ENCODE measurements at places on chromosomes 5 and 9.

DNA sequence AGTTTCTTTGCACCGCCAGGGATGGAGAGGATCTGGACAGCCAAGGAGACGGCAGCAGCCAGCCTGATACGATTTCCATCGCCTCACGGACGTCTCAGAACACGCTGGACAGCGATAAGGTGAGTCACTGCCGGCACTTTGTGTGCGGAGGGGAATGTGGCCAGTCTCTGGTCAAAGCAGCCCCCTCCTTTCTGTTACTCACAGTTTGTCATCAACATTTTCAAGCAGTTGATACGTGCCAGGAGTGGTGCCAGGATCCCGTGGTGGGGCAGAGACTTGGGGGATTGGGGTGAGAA is 175.1 kb upstream of the OTULINL start:
- no peak for DNase-seq

DNA sequence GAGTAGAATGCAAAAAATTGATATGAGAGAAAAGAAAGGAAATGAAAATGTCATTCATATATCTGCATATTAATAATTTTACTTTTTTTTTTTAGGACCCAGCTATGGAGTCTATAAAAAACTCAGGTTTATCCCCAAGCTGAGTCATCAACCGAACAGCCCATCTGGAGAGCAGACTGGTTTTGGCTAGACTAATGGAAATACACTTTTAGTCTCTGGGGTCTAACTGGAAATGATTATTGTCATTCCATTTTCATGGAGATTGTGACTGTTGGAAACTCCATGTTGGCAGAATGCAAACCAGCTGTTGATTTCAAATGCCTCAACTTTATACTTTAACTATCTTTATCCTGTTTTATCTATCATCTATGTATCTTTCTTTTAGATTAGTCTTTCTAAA is 28.7 kb downstream of the ANXA1 start:
- DNase-seq, result no peak

DNA sequence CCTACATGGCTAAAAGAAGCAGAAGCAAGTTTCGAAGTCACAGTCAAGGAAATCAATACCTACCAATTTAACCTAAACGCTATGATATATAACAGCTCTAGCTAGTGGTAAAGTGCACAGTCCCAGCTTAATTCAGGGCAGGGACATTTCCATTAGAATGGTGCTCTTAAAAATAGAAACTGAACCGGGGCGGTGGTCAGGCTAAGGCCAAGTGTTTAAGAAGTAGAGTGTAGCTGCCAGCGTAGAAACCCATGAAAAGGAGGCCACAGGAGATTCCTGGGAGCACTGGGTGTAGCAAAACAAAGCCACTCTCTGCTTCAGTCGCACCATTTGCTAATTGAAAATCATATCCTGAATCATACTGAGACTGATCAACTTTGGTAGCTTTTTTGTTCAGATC is 28.8 kb downstream of the PPIC start:
- no peak for DNase-seq

DNA sequence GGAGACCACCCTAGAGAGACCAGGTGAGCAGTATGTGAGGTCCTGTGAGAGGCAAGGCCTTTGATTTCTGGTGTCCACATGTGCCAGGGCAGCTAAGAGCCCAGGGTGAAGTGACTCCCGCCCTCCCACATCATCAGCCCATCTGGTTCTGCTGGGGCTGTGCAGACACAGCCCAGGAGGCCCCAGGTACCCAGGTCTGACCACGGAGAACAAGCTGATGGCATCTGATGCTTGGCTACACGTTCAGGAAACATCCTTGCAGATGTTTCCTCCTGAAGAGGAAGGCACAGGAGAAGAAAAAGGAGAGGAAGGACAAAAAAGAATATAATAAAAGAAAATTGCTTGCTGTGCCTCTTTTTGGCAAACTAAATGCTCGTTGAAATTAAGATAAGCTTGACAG is 225.8 kb downstream of the PAX5 start:
- DNase-seq, result no peak

DNA sequence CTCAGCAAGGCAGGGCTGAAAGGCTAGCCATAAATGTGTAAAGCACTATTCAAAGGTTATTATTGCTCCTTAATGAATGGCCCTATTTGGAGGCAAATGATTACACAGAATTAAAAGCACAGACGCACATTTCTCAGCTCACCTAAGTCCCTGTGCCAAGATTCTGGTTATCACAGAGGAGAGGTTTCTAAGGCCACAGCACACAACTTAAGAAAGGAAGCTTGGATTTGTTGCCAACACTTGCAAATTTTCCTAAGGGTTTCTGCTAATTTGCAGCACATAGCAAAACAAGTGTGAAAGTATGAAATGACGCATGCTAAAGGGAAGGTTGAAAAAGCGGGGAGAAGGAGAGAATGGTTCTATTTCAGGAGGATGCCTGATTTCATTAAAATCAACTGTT is 834.1 kb upstream of the C9orf72 start:
- DNase-seq, result no peak

DNA sequence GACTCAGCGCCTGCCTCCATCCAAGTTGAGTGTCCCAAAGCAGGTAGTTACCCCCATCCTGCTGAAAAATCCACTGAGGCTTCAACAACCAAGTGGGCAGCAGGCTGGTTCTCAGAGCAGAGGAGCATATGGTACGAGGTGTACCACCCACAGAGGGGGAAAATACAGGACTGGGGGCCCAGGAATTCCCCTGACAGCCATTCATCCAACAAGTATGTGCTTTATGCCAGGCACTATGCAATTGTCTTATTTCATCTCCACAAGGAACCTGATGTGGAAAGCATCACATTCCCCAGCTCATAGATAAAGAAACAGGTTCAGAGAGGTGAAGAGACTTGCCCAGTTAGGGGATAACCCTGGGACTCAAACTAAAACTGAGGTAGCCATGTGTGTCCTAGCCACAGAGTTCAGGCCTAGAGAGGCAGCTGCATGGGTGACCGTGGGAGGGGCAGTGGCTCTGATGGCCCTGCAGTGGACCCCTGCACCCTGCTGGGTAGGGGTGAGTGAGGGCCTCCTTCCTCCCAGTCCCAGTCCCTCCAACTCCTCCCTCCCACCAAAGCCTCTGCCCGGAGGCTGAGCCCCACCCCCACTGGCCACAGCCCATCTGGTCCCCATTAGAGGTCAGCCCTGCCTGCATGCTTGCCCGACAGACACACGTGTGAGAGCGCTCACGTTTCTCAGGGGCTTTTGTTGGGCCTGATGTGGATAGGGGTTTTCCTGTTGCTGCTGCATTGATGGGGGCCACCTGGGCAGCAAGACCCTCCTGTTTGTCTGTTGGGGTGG is 11.5 kb downstream of the PDLIM4 start:
- peak; percentile 64 for DNase-seq

- no peak for DNase-seq
Observed at GRCh38 chr9:123364241-123364824, 8.3 kb downstream of the CRB2 start.

- no peak for DNase-seq
Observed at GRCh38 chr9:137172901-137173795, 1.3 kb upstream of the TMEM210 start.

DNA sequence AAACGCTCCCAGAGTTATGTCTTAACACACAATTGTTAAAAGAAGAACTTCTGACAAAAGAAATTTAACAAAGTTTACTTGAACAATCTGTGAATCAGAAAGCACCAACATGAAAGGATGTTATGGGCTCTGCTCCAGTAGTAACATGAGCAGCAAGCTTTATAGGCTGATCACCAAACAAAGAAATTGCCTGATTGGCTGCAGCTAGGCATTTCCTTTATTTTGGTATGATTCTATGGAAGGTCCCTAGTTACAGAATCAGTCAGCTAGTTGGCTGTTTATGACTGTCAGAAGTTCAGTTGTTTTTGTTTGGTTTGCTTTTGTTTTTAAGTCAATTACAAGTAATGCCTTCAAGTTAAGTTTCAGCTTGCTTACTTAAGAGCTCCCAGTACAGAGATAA is 102.4 kb upstream of the SMC2 start:
- DNase-seq, result peak; percentile 16

- DNase-seq, result no peak
Observed at GRCh38 chr5:57693488-57694305, 211.1 kb upstream of the ACTBL2 start.

DNA sequence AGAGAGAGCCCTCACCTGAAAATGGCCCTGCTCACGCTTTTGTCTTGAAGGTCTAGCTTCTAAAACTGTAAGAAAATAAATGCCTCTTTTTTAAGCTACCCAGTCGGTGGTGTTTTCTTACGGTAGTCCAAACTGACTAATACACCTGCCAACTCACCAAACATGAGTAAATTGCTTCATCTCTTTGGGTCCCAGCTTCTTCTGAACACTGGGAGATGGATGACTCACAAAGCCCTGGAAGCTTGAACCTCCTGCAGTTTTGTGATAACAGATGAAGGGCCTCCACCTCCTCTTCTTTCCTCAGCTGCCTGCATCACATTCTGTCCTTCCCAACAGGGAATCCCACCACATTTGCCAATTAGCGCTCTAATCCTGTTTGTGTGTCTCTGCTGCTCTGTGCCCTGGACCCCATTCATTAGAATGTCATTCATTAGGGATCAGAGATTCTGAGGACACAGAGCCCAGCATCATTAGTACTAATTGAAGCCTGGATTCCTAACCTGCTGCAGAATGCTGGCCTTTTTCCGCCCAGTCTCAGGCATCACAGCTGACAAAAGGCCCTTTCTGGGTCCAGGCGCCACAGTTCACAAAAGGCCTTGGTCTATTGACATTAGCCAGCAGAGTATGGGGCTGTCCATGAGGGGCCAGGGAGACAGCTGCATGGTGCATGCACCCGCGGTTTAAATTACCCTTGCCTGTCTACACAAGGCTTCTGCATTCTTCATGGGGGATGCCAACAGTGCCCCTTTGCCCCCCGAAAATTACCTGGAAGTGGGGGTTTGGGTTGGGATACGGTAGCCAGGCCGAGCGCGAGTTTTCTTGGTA is 349.3 kb downstream of the SEMA5A start:
- DNase-seq, result no peak

GRCh38 chr9:111178331-111179055 is 140.2 kb upstream of the LPAR1 start:
- DNase-seq, result no peak

DNA sequence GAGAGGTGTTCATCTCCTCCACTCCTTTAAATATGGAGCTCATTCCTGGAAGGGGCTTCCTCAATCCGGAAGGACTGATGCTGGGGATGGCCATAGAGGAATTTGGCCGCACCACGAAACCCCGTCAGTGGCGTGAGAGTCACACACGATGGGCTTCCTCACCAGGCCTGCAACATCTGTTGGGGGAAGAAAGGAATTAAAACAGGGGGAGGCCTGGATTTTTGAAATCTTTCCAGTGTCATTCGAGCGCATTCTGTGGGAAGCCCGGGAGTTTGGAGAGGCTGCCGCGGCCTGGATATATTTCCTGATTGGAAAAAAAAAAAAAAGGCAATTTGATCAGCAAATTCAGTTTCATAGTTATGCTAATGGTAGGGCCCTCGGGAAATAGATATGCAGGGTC is 76.3 kb upstream of the ORM1 start:
- DNase-seq, result no peak

- DNase-seq, result no peak
Observed at GRCh38 chr5:71782393-71782770, 63.3 kb downstream of the CARTPT start.

DNA sequence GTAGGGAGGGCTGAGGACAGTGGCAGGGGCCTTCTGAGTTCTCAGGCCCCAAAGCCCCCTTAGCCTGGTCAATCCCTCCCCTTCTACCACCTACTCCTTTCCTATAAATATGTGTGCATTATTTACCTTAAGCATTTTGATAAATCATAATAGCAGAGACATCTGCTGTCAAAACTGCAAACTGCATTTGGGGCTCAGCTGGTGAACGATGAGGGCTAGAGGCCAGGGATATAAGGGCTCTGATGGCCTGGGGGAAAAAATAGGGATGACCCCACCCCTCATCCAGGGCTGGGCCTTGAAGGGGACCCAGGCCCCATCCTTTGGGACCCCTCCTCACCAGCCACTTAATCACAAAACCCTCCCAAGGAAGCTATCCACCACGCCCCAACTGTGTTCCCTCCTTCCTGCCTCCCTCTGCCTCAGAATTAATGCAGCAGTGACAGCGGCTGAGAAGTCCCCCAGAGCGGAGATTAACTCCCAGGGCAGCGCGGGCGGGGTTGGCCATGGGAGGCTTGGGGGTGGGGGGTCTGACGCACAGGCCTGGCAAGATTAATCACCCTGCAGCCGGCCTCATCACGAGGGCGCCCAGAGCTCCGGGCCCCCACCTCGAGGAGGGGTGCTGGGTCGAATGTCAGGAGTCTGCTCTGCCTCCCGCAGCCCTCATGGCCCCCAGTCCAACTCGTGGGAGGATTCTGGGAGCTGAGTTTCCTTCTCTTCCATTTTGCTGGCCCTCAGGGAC is 42.1 kb downstream of the CXXC5 start:
- no peak for DNase-seq

GRCh38 chr5:112776301-112776856 is 38.7 kb downstream of the APC start:
- DNase-seq, result no peak

GRCh38 chr9:101671567-101671966 is 66.9 kb downstream of the GRIN3A start:
- no peak for DNase-seq

DNA sequence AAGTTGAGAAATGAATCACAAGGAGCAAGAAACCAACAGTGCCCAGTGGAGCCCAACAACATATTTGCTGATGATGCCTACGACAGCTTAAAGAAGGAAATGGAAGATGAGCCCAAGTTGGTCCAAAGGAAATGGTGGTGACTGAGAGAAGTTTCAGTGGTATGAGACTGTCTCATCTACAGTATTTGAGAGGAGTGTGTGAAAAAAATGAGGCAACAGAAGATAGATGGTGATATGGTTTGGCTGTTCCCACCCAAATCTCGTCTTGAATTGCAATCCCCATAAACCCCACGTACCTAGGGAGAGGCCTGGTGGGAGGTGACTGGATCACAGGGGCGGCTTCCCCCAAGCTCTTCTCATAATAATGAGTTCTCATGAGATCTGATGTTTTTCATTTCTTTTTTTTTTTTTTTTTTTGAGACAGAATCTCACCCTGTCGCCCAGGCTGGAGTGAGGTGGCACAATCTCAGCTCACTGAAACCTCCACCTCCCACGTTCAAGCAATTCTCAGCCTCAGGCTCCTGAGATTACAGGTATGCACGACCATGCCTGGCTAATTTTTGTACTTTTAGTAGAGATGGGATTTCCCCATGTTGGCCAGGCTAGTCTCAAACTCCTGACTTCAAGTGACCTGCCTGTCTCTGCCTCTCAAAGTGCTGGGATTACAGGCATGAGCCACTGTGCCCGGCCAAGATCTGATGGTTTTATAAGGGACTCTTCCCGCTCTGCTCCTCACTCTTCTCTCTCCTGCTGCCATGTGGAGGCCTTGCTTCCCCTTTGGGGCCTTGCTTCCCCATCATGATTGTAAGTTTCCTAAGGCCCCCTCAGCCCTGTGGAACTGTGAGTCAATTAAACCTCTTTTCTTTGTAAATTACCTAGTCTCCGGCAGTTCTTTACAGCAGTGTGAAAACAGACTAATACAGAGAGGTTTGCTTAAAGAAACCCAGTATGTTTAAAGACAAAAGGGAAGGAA is 30.2 kb downstream of the EFCAB9 start:
- peak; percentile 74 for DNase-seq

GRCh38 chr5:74625742-74626241 is 14.7 kb downstream of the ENC1 start:
- DNase-seq, result no peak

GRCh38 chr5:157116483-157116954 is 7.7 kb upstream of the HAVCR2 start:
- peak; percentile 30 for DNase-seq
